Stimulated activated effector memory CD8-positive, alpha-beta T cell treated with anti-CD3 and anti-CD28 coated beads, Interleukin-12 subunit alpha, Interleukin-12 subunit beta, amount 100 ng/mL, for 72 hours (primary cell): ENCODE measurements at places on chromosomes 2 and 18.

- no peak for DNase-seq
Observed at GRCh38 chr2:118014492-118014824, 588 bp upstream of the CCDC93 start.

DNA sequence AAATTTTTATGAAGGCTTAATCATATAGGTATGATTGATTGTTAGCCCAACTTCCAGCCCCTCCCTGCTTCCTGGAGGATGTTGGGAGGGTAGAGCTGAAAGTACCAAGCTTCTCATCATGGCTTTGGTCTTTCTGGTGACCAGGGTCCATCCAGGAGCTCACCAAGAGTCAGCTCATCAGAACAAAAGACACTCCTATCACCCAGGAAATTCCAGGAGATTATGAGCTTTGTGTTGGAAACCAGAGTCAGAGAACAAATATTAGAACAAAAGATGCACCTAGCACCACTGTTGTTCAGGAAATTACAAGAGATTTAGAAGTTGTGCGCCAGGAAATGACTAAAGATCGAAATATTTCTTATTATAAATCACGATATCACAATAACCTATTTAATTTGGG, 119.9 kb upstream of the THUMPD2 start:
- no peak for DNase-seq

DNA sequence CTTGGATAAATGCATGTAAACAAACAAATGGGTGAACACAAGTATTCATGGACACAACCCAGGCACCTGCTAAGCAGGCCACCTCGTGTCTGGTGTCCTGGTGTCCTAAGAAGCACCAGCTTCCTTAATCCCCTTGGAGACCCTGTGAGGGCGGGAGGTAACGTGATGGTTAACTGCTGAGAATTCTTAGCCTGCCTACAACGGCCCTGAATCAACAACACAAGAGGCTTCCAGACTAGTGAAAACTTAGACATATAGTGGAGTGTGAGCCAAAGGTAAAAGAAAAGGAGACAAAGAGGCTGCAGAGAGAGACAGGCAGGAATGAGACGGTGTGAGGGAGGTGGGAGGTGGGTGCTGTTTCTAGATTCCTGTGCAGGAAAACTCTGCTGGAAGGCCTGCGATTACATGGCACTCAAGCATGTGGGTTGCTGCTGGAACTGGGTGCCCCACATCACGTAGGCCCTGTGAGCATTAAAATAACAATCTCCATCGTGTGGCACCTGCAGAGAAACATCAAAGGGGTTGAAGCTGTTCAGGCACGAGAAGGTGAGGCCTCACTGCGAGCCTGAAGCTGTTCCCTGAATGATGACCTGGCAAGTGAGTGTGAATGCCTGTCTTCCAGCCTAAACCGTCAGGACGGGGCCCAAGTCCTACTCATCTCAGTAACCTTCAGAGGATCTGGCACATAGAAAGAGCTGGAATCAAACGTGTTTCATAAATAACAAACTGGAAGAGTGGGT, 64.2 kb downstream of the RPL37A start:
- DNase-seq = no peak

DNA sequence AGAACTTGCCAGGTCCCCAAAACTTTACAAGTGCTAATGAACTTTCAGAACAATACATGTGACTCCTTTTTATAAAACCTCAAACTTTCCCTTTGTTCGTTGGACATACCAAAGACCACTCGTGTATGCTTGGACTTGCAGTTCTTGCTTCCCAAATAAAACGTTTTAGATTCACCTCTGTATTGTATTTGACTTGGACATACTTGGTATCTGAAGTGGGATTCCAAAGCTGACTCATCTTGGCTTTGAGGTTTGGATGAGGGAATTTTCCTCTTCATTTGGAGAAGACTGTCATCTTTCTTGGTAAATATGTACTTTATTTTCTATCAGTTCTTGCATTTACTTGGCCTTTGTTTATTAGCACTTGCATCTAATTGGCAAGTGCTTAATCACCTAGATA, 8.0 kb upstream of the CYB5A start:
- DNase-seq = no peak

DNA sequence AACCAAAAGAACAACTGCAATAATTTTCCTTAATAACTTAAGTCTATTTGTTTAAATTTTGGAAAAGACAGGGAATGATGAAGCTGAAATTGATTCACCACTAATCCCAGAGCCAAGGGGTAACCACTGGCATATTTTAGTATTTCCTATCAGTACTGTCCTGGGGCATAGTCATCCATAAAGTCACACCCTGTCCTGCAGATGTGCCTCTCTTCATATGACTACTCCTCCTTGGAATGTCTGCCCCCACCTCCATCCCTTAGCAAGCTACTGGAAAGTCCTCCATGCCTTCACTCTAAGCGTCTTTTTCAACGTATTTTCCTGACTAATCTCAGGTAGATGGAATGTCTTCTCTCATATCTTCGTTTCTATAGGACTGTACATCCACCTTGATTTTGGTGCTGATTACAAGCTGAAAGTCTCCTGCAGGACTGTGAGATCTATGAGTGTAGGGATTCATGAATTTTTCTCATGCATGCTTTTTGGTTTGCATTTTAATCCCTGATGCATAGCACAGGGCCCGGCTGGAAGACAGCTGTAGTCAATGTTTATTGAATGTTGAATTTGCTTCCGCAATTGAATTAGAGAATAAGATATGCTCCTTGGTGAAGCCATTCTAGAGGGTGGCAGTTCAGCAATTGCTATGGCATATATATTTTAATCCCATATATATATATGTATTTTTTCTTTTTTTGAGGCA, 85.6 kb downstream of the MOGAT1 start:
- no peak for DNase-seq

GRCh38 chr2:194822657-194823056, 834.4 kb upstream of the SLC39A10 start:
- DNase-seq = no peak

GRCh38 chr18:49854681-49855080, 41.3 kb upstream of the ACAA2 start:
- DNase-seq = no peak

DNA sequence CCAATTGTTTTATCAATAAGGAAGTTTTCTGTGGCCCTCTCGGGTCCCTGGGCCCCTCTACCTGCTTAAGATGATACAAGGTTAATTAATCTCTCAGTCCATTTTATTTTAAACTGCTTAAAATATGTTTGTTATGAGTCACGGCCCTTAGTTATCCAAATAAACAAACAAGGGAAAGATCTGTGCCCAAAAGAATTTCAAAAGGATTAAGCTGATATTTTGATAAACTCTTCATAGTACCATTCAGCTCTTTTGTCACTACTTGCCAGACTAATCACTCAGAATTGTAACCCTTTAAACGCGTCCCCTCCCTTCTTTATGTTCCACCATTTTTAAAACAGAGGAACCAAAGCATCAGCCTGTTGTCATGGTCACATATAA, 144.7 kb upstream of the STK17B start:
- DNase-seq = no peak

- DNase-seq = no peak
Observed at GRCh38 chr2:54396107-54396506, 60.0 kb upstream of the SPTBN1 start.

DNA sequence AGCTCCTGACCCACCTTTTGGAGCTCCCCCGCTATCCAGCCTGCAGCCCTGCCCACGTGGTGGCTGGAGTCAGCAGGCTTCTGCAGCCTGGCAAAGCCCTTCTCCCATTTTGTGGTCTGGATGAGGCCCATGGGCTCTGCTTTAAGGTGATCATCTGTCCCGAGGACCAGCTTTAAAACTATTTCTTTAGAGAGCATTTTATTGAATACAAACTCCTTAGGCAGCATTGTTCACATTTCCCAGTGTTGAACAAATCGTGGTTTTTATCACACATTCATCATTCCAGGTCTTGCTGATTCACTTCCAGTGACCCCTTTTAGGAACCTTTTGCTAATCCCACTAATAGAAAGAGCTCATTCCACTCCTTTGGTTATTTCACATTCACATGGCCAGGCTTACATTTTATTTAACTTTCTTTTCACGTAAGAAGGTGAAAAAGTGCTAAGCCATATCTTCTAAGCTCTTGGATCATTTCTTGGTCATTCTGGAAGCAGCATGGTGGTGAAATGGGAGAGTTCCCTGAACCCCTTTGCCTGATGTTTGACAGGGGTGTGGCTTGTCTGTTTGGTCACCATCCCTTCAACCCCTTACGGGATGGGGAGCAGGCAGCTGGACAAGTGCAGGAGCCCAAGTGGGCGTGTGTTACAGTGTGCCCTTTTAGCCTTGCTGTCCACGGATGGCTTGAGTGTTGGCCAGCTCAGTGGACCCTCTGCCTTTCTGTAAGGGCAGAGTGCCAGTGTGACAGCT, 80.4 kb upstream of the RAPGEF4 start:
- no peak for DNase-seq

GRCh38 chr18:71301596-71301995, 1012.8 kb downstream of the SOCS6 start:
- no peak for DNase-seq

- no peak for DNase-seq
Observed at GRCh38 chr2:99615247-99615771, 125.5 kb upstream of the REV1 start.

DNA sequence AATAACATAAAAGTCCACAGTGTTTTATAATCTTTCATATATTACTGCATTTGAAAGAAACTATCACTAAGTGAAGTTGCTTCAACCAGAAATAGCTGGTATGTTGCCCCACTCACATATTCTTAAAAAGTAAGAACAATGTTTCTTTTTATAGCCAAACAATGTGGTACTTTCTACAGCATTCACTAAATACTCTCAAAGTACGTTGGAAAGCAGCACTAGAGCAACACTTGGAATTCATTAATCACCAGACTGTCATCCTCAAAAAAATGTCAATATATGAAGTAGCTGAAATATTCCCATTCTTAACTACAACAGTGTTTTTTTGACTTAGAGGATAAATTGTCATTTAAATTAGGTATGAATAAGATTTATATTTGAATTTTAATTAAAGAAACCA, 32.8 kb downstream of the COBLL1 start:
- no peak for DNase-seq

- DNase-seq = peak; percentile 26
Observed at GRCh38 chr2:46812361-46813019, 103.1 kb downstream of the MCFD2 start.

- DNase-seq = no peak
Observed at GRCh38 chr2:74628538-74629105, 19.5 kb downstream of the M1AP start.

DNA sequence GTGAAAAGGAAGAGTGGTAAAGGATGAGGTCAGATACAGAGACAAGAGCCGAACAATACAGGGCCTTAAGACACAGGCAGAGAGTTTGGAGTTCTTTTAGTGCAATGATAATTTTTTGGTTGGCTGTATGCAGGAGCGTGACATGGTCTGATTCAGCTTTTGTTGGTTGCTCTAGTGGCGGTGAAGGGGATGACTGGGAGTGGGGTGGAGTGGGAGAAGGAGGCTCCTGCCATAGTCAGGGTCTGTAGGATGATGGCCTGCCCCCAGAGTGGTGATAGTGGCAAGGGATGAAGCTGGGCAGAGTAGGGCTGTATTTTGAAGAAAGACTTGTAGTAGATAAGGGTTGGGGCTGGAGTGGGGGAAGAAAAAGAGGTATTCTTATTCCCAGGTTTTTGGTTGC, 306.6 kb upstream of the VWC2L start:
- no peak for DNase-seq

DNA sequence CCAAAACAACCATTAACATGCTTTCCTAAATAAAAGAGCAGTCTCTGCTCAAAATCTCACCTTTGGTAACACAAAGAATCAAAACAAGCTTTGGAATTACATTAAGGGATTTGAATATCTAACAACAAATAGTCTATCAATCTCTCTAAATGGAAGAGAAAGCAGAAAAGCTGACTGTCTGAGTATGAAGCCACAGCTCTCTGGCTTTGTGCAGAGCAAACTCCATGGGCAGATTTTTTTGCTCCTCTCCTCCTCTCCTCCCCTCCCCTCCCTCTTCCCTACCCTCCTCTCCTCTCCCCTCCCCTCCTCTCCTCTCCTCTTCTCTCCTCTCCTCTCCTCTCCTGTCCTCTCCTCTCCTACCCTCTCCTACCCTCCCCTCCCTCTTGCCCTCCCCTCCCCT, 329.5 kb upstream of the ETAA1 start:
- DNase-seq = no peak

DNA sequence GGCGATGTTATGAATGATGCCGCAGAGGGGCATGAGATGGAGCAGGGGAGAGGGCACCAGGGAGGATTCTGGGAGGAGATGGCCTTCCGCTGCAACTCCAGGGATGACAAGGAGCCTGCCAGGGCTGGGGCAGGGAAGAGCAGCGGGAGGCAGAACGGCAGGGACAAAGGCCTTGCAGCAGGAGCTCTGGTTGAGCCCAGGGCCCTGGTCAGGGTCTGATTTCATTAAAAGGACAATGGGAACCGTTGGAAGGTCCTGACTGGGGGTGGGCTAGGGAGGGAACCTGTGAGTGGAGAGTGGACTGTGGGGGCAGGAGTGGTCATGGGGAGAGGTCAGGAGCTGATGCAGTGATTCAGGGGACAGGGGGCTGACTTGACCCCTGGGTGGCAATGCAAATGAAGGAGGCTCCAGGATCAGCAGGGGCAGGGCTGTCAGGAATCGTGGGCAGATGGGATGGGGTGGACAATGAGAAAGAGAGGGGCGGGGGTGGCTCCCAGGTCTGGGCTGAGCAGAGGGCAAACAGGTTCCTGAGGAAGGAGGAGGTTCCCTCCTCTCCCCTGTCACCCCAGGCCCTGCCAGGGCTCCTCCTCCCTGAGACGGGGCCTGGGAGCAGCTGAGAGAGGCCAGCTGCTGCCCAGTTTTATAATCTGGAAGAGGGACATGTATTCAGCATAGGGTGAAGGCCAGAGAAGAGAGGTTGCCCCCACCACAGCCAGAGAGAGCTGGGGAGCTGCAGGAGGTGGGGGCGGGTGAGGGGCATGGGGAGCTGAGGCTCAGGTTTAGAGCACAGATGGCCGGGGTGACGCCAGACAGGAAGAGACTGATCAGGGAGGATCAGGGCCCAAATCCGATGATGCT, 7.3 kb upstream of the DUSP2 start:
- no peak for DNase-seq

- no peak for DNase-seq
Observed at GRCh38 chr2:30932870-30933269, 125.6 kb upstream of the CAPN13 start.

DNA sequence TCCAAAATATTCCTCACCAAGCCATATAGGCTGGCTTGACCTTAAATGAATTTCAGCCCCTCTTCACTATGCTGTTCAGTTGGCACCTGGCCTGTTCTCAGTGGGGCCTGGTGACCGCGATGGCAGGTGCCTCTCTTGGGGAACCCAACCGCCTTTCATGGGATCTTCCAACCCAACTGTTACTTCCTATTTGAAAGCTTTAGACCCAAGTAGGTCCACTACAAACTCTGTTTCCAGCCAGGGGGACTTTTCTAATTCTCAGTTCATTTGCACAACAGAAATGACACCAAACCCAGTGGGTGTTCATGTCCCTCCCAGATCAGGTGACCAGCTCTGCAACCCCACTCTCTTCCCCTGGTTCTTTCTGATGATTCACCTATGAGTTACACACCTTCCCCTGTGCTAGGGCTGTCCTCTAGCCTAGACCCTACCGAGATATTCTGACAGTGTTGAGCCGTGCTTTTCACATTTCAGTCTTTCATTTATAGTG, 35.6 kb upstream of the NDUFV2 start:
- DNase-seq = no peak
